HAP-1 (cell line): ENCODE measurements at places on chromosomes 1 and 21.

DNA sequence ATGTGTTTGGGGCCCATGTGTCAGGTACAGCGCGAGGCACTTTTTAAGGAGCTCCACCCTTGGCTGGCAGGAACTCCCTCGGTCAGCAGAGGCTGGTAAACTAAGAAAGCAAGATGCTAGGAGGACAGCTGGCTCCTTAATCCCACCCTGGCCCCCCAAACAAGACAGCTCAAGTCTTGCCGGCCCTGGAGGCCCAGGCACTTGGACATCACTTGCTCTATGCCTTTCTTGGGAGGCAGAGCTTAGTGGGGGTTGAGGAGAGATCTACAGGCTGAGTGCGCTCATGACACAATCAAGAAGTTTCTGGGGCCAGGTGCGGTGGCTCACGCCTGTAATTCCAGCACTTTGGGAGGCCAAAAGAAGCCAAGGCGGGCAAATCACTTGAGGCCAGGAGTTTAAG, 78.1 kb downstream of the CD34 start:
- no peak for DNase-seq

- DNase-seq: no peak
Observed at GRCh38 chr1:155219592-155220031, 11.1 kb downstream of the MTX1 start.

DNA sequence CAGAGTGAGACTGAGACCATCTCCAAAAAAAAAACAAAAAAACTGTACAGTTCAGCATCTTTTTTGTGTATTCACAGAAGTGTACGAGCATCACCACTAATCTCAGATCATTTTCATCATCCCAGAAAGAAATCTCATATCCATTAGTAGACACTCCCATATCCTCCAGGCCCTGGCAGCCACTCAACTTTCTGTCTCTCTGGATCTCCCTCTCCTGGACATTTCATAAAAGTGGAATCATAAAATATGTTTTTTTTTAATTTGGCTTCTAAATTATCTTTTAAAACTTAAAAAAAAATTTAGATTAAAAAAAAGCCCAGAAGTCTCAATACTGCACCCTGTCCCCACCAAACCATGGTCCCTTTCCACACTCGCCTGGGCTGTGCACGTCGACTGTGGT, 22.1 kb downstream of the RIPPLY3 start:
- no peak for DNase-seq

- DNase-seq: no peak
Observed at GRCh38 chr1:244548558-244549115, 87.6 kb downstream of the CATSPERE start.

- no peak for DNase-seq
Observed at GRCh38 chr1:78277253-78277652, 213.5 kb upstream of the PTGFR start.

DNA sequence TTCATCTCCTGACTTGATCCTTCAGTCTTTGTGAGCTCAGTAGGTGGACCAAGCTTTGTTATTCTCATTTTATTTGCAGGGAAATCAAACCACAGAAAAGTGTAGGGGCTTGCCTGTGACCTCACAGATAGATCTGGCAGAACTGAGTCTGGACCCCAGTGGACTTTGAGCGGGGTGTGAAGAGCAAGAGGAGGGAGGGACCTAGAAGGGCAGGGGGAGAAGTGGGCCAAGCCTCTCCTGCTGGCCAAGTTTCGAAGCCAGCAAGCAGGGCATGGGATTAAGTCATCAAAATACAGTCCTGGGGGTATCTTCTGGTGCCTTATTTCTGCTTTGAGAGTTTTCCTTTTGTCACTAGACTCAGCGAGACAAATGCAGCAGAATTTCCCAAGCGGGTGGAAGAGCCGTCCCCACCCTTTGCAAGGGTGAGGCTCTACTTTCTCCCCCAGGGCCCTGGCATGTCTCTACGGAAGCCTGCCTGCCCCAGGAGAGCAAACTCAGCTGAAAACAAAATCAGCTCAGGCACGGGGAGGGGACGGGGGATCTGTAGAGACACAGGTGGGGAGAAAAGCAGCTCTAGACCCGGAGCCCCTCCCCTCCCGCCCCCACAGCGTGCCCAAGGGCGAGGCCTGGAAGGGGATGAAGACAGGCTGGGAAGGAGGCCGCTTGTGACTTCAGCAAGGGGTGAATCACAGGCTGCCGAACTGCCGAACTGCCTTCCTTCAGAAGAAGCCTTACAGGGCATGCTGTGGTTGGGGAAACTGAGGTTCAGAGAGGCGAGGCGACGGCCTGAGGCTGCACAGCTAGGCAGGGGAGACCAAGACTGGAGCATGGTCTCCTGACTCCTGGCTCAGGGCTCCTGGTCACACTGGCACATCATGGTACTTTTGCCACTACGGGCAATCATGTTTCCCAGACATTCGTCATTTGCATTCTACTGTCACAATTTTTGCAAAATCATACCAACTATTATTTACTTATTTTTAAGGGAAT, 19.2 kb downstream of the PKP1 start:
- DNase-seq: no peak

DNA sequence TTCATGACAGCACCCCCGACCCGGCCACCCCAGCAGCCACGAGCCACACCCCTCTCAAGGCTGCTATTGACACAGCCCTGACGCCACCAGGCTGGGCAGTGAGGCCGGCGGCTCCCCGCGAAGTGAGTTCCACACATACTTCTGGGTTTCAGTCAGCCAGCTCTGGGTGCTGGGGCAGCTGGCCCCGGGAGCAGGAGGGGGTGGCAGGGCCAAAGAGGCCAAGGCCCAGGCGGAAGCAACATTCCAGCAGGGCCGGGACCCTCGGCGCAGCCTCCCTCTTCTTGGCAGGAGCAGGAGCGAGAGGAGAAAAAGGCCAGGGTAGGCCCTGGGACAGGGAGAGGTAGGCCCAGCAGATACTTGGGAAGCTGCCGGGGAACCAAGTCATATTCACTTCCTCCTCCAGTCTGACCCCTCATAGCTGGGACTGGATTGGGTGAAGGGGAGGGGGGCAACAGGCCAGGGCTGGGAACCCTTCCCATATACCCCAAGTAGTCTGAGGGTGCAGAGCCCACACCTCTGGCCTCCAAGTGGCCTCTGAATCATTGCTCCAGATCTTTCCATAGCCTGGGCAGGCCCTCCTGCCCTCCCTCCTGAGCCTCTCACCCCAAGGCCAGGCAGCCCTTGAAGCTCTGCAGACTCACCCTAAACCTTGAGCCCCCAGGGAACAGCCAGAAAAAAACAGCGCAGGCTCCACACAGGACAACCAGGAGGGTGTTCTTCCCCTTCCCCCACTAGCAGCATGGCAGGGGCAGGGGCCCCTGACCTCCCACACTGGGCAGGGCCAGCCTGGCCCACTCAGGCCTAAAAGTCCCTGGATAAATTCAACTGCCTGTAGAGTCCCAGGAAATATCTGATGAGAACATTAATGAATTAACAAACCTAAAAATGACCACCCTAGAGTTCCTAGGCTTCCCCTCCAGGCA, 5.7 kb downstream of the HSPG2 start:
- DNase-seq: no peak

- DNase-seq: no peak
Observed at GRCh38 chr1:9145021-9145668, 16.2 kb upstream of the GPR157 start.

- no peak for DNase-seq
Observed at GRCh38 chr1:15141935-15142539, 11.5 kb upstream of the TMEM51 start.

- no peak for DNase-seq
Observed at GRCh38 chr1:172893146-172893841, 157.4 kb downstream of the TNFSF18 start.
